Liver (tissue), 10 donors: ENCODE measurements at places on chromosomes 12 and 14. TPM values are rescaled to one million over a fixed set of nuclear protein-coding genes. Genes with fewer than 3 reads are reported as not detected.

The MIP gene
- 0.60 TPM for polyA plus RNA-seq

The HHIPL1 gene
- polyA plus RNA-seq = 0.96 TPM

The SYT1 gene
- 0.53 TPM for polyA plus RNA-seq

The CMKLR1 gene
- 0.67 TPM for polyA plus RNA-seq

The PMEL gene
- 2.7 TPM for polyA plus RNA-seq

The PLEKHD1 gene
- 0.06 TPM for polyA plus RNA-seq

The IL31 gene
- not detected for polyA plus RNA-seq

DNA sequence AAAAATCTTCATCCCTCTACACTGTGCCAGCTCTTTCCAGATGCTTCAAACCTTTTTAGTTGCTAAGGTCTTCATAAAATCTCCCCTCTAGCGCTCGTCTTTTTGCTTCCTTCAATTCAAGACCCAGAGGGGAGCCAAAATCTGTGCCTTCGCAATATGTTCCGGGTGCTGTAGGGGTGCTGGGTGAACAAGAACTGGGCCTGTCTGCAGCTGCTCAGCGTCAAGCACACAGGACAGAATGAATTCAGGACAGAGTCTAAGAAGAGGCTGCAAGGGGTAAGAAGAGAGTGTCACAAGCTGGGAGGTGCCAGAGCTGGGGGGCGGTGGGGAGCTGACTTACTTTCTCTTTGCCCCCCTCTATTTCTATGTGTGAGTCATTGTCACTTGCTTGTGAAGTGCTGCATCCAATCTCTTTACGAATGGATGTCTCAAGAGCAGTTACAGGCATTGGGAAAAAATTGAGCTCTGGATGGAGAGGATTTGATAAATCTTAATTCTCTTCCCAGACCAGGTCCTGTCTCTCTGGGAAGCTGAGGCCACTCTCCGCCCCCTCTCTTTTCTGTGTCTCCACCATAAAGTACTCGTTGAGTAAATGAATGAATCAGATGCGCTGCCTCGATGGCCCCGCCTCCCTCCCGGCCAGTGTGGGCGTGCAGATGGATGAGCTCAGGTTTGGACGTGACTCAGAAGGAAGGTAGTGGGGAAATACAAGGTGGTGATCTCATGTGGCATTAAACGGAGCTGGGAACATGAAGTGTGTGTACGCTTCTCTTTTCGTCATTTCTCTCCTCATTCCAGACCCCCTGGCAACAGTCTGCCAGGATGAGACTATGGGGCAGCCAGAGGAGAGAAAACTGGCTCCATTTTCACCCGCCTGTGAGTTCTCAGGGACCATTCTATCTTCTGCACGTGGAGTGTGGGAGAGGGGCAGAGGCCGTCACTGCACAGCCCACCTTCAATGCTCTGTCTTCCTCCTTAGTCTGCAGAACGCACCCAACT, 91.3 kb downstream of the TSPAN9 start:
- no peak for DNase-seq

GRCh38 chr14:60616461-60616959, 32.8 kb downstream of the SIX1 start:
- DNase-seq = no peak

GRCh38 chr14:61885203-61885961, 123.2 kb downstream of the SNAPC1 start:
- DNase-seq = no peak

DNA sequence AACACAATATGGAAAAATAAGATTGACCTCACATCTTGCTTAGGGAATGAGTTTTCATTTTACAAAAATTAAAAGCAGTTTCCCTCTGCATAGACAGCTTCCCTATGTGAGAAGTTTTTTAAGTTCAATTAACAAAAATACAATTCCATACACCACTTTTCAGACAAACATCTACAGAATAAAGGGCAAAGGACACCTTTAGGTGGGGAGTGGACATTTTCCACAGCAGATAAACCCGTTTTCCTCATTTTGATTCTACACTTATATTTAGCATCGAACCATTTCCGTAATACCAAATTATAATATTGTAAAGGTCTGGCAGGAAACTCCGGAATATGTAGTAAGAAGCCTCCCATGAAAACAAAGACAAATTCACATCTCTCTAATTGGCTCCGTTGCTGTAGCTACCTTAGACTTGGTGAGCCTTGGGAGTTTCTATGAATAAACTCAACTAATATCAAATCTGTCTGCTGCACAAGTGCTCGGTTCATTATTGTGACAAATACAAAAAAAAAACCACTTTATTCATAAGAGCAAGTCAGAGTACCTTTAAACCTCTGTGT, 1.7 kb downstream of the ARMH4 start:
- DNase-seq = no peak

DNA sequence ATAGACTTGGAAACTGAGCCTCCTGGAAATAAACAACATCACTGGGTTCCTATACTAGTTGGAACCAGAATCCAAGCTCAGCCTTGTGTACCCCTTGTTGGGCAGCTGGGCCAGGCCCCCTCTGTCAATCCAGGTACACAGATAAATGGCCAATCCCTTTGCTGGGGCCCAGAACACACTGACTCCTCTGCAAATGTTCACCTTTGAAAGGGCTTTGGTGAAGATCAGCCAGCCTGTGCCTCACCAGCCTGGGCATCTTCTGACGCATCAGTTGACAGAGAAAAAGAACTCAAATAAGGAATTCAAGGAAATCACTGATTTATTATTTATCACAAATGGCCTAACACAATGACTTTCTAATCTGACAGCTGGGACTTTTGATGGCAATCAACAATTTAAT, 1090.2 kb downstream of the BCL11B start:
- DNase-seq = no peak

DNA sequence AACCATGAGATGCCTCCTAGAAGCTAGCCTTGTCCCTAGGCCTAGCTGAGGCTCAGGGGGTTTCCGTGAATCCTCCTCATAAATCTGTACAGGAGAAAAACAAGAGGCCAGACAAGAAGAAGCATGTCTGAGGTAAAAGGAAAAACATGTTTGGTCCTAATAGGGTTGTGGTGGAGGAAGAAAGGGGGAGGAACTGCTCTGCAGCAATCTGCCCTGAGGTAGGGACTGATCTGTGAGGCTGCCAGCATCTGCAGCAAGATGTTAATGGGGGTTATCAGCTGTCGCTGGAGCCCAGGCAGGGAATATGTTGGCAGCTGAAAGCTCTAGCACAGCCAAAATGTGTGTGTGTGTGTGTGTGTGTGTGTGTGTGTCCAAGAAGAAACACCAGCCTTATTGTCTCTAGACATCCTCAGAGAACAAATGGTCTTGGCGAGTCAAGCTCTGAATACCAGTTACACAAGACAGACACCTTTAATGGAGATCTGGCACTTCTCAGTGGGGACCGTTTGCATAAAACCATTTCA, 218.5 kb downstream of the NUAK1 start:
- DNase-seq = no peak

- no peak for DNase-seq
Measured at GRCh38 chr14:41350476-41350875, 256.2 kb upstream of the LRFN5 start.

GRCh38 chr14:32408018-32408417, 78.9 kb downstream of the AKAP6 start:
- DNase-seq = no peak

DNA sequence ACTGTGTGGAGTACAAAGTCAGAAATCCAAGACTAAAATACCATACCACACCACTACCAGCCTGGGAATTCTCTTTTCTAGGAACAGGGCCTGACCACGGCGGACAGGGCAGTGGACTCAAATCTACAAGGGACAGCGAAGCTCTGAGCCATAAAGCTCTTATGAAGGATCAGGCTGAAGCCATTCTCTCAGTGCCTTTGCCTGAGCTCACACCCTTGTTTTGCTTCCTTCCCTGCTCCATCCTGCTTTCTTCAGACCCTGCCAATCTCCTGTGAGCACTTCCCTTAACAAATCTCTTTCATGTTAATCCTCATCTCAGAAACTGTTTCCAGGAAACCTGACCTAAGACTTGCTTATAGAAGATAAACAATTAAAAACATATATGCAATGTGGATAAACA, 398.5 kb downstream of the MDGA2 start:
- DNase-seq = no peak

DNA sequence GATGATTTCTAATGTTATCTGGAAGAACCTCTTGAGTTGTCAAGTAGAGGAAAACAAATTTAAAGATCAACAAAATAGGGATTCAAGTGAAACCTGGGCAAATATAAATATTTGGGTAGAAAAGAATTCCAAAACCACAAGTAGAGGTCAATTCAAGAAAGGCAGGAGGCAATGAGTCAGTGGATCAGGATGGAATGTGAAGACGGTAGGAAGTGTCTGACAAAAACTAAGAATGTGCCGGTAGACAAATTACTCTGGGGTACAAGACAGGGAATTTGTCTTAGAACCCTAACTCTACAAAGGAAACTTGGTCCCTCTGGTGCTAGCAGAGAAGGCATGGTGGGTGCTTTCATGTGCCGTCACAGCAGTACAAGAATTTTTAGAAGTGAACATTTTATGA, 13.6 kb downstream of the ABCD2 start:
- no peak for DNase-seq

- DNase-seq = no peak
Measured at GRCh38 chr14:104865631-104866441, 768 bp downstream of the CEP170B start.

DNA sequence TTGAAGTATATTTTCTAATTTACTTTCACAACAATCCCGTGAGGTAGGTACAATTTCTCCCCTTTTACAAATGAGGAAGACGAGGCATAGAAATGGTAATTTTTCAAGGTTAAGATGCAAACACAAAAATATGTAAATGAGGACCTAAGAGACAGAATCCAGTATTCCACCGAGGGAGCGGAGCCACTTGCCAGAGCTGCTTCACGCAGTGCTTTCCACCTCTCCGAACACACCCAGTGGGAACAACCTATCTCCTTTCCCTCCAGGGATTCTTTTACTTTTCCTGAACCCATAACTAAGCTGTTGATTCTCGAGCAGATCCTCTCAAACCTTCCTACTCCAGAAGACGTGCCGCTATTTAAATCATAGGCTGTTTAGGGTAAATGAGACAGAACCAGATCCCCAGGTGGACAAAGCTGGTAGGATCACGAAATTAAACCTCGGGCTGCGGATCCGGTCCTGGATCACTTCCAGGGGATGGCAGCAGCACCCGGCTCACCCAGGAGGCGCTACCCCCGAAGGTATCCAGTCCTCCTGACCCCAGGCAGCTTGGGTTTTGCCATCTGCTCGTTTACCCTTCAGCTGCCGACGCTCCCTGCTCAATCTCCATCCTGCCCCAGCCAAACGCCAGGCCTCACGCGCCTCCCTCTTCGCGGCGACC, 1.5 kb downstream of the DDHD1 start:
- peak; percentile 54 for DNase-seq

DNA sequence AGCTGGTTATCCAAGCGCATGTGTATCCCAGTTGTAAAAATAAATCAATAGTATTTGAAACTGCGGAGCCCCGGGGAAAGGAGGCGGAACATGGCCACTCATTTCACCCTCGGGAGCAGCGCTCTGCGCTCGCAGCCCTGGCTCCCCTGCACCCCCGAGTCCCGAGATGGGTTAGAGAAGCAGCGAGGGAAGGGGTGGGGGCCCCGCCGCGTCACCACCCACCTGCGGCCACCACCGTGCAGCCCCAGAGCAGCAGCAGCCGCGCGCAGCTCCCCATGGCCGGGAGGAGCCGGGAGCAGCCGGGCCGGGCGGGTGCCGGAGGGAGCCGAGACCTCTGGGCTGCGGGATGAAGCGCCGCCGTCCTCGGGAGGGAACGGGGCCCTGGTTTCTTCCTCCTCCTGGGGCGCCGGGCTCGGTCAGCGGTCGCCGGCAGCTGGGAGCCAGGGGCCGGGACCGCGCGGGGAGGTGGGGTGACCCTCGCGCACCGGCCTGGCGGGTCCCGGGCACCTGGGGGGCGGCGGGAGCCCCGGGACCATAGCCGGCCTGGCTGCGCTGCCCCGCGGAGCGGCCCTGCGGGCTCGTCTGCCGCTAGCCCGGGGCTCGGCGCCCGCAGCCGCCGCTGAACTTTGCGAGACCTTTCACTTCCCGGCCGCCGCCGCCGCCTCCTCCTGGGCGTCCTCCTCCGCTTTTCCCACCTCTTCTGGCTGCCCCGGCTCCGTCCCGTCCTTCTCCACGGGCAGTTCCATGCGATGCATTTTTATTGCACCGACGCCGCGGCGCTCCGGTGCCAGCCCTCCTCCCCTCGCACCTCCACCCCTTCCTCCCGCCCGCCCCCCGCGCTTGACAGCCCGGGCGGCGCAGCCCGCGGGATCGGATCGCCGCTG, at the start of gene NTN4:
TSS of gene NTN4 (minus strand) at position 732 of the 884 bp plus-strand sequence. CDS start at position 277, 455 bp downstream.
- DNase-seq = peak; percentile 36

DNA sequence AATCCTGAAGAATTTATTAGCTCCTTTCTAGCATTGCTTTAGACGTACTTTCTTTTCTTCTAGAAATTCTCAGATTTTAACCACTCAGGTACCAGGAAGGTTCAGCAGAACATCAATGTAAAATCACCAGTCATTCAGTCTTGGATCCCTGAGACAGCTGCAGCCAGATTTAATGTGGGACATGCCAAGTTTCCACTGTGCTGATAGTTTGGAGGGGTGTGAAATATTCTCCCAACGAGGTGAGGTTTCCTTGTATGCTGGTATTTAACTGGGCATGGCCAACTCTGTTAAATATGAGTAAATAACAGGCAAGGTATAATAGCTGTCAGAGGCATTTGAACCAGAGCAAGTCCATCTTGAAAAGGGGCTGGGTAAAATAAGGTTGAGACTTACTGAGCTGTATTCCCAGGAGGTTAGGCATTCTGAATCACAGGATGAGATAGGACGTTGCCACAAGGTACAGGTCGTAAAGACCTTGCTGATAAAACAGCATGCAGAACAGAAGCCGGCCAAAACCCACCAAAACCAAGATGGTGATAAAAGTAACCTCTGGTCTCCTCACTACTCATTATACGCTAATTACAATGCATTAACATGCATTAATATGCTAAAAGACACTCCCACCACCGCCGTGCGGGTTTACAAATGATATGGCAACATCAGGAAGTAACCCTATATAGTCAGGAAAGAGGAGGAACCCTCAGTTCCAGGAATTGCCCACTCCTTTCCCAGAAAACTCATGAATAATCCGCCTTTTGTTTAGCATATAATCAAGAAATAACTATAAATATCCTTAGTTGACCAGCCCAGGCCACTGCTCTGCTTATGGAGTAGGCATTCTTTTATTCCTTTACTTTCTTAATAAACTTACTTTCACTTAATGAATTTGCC, 75.2 kb upstream of the RASSF8 start:
- DNase-seq = no peak

DNA sequence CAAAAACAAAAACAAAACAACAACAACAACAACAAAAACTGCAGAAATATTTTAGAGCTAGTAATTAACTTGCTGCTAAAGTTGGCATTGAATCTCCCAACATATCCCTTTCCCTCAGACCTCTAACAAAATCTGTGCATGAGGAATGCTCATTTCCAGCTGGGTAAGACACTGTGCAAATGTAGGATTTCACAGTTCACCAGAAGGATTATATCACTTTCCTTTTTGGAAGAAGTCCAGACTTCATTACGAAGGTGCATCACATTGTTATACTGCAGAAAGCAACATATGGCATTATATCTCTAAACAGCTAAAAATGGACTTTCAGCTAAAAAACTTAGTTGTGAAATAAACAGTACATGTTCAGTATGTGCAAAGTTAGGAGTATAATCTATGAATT, 341.8 kb downstream of the FSCB start:
- DNase-seq = no peak
